ENCODE measurements at places on chromosomes 11 and 22. TPM values are rescaled to one million over a fixed set of nuclear protein-coding genes. Genes with fewer than 3 reads are reported as not detected.

The SLN gene
- not detected for total RNA-seq

The CENPM gene
- 61.6 TPM for total RNA-seq

The GRM5 gene
- total RNA-seq: 0.45 TPM

The DRAP1 gene
- 121 TPM for total RNA-seq

The CHST1 gene
- 1.7 TPM for total RNA-seq

The ZDHHC5 gene
- 35.7 TPM for total RNA-seq

The SERPING1 gene
- total RNA-seq: 42.3 TPM

The SLC25A1 gene
- total RNA-seq: 242 TPM

The OR2AG2 gene
- total RNA-seq: 0.31 TPM

The GLB1L2 gene
- 12.3 TPM for total RNA-seq

The POTEH gene
- total RNA-seq: not detected

The OVCH2 gene
- total RNA-seq: 0.42 TPM

The CYB5R2 gene
- total RNA-seq: 30.3 TPM

The OR4D5 gene
- total RNA-seq: not detected

The CATSPER1 gene
- not detected for total RNA-seq

The DDIAS gene
- 53.0 TPM for total RNA-seq

The SLC22A25 gene
- total RNA-seq: not detected

The LDHA gene
- 447 TPM for total RNA-seq

The TSSK2 gene
- not detected for total RNA-seq

The UPK2 gene
- not detected for total RNA-seq

The UEVLD gene
- 12.7 TPM for total RNA-seq

The SCUBE1 gene
- 3.2 TPM for total RNA-seq

The SULT4A1 gene
- total RNA-seq: 5.2 TPM

The OR52E8 gene
- total RNA-seq: not detected

Measured in GM23338 (cell line).